ENCODE measurements at places on chromosomes 16 and 17.

GRCh38 chr17:75645501-75645888 lies 12.3 kb downstream of the SMIM5 start:
- no peak for DNase-seq

- no peak for DNase-seq
These were observed 12.5 kb downstream of the TLCD2 start for GRCh38 chr17:1697681-1698080.

- DNase-seq = no peak
These were observed 33.8 kb downstream of the CTU2 start for GRCh38 chr16:88739977-88740726.

GRCh38 chr17:57747221-57748017 lies 2.3 kb upstream of the CCDC182 start:
- DNase-seq = no peak

DNA sequence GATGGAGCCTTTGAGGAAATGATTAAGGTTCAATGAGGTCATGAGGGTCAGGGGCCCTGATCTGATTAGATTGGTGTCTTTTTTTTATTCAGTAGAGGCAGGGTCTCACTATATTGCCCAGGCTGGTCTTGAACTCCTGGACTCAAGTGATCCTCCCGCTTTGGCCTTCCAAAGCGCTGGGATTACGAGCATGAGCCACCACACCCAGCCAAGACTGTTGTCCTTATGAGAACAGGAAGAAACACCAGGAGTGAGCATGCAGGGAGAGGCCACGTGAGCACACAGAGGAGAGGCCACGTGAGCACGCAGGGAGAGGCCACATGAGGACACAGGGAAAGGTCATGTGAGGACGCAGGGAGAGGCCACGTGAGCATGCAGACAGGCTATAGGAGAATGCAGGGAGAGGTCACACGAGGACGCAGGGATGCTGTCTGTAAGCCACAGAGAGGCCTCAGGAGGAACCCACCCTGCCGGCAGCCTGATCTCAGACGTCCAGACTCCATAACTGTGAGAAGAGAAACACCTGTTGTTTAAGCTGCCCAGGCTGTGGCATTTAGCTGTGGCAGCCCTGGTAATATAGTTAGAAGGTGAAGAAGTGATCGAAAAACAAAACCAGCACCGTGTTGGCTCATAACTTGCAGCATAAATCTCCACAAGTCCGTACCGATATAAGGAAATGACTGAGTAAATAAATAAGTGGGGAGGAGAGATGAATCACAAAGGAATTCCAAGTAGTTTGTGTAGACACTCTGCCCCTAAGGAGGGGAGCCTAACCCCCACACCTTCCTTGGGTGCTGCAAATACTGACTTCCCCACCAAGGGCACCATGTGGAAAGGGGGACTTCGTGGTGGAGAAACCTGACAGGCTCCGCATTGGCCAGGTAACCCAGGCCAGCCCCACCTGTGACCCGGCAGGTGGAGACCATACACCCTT lies 14.6 kb upstream of the CSNK1D start:
- DNase-seq = no peak

GRCh38 chr17:52451294-52451861 lies 292.9 kb upstream of the CA10 start:
- DNase-seq = no peak

GRCh38 chr17:82407255-82407654 lies 10.9 kb upstream of the HEXD start:
- no peak for DNase-seq

GRCh38 chr17:76588182-76588581 lies 2.5 kb upstream of the ST6GALNAC2 start:
- DNase-seq = no peak

DNA sequence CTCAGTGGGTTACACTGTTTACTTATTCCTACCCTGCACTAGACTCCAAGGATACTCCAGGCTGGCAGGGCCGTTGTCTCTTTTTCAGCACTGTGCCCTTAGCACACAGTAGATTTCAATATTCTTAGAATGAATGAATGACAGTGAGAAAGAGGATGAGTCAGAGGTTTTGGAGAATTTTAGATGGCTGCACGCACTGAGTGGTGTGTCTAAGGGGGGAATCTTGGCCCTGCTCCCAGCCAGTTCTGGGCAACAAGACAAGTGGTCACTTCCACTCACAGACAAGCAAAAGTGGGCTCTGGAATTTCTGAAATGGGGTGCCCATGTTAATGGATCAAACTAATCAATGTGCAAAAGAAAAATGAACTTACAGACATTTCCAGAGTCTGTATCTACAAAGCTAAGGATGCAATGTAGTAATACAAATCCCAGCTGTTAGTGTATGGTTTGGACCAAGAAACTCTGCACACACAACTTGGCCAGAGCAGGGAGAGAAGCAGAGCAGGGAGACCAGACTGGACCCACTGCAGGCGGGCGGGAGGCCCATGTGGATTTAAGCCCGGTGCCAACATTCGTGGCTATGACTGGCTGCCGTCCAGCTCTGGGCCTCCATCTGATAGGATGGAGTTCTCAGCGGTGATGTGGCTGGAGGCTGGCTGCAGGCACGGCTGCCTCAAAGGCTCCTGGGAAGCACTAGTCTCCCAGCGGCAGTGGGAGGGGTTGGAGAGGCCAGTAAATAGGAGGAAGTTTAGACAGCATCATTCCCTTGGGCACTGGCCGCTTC lies 95.6 kb upstream of the CDYL2 start:
- DNase-seq = no peak

DNA sequence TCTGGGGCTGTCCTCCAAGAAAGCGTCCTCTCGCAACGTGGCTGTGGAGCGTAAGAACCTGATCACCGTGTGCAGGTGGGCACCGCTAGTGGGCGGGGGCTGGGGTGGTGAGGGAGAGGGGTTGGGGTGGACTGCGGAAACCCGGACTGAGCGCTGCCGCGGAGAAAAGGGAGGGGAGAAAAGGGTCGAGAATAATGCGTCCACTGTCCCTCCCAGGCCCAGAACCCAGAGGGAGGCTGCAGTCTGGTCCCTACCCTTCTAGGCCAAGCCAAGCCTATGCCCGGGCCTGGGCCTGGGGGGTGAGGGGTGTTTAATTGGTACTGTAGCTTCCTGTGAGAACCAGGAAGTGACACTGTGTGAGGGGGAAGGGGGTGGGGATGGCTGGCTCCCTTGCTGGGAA lies 464 bp downstream of the RUNDC3A start:
- DNase-seq = no peak

DNA sequence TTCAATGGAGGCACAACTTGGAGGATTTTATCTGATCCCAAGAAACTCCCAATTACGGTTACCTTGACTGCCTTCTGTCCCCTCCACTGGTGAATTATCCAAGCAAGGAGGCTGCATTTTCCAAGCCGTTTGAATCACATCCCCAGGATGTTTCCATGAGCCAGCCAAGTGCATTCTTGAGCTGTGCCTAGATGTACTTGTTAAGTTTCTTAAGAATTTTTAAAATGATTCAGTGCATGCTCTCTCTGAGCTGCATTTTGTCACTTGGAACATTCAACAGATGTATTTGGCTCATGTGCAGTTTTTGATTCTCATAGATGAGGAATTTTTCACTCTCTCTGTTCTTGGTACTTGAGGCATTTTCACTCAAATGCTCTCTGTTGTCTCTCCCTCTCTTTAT lies 202.6 kb upstream of the MYOCD start:
- no peak for DNase-seq

- no peak for DNase-seq
These were observed 5.7 kb downstream of the CCDC102A start for GRCh38 chr16:57530522-57531252.

DNA sequence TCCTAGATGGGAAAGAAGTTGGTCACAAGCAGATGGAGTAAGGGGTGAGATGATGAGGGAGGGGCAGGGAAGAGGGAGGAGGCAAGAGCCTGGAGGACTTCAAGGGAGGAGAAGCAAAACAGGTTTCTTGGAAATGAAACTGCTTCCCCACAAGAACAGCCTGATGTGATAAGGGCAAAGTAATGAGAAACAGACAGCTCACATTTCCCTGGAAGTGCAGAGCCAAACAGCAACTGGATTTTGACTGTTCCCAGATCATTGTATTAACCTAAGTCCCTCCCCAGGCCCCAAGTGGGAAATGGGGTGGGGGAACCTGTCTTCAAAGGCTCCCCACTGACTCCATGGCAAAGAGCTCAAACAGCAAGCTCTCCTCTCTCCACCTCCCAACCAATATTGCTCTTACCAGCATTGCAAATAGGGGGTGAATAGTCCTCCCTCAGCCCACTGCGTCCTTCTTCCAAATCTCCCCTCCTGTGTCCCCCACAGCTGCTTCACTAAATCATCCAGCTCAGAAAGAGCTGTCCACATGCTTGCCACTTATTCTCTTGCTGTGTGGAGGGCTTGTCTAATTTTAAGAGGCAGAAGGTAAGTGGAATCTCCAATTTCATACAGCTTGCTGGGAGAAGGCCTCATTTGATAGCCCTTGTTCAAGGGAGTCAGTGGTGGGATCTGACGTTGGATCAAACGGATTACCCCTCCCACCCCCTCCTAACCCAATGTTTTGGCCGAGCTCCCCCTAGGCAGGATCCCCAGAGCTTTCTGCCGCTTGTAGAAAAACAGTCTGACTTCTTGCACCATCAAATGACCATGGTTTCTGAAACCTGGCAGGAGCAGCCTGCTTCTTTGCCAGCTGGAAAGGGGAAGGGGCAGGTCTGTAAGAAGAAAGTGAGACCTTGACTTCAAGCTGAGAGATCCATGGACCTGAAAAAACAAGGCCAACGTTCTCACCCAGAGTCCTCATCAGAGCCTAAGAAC lies 56.3 kb upstream of the SMIM36 start:
- DNase-seq = no peak

DNA sequence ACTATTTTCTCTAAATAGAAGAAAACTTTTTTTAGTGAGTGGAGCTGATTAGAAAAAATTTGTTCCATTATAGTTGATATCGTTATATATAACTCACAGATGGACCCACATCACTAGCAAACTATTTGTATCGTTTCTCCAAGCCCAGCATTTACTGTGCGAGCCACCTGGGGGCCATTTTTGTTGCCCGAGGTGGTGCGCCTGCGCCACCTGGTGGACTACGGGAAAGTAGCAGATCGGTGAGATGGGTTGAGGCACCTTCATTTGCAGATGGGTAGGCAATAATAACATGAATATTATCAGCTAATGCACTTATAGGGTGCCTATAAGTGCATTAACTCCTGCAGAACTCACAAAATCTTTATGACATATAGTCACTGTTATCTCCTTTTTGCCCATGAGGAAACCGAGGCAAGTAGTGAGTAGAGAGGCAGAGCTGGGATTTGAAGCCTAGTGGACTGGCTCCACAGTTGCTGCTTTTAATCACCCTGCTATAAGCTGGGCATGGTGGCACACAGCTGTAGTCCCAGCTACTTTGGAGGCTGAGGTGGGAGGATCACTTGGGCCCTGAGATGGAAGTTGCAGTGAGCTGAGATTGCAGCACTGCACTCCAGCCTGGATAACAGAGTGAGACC lies 23.2 kb upstream of the NTN1 start:
- peak; percentile 64 for DNase-seq

DNA sequence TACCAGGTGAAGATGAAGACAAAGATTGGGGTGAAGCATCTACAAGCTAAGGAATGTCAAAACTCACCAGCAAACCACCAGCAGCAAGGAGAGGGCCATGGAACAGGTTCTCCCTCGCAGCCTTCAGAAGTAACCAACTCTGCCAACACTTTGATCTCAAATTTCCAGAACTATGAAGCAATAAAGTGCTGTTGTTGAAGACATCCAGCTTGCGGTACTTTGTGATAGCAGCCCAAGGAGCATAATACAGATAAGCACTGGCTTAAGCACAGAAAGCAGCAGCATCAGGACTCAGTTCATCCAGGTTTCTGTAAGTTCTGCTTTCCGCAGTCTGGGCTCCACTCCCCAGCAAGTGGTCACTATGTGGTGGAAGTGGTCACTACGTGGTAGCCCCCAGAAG lies 16.0 kb upstream of the CDRT4 start:
- DNase-seq = no peak

- no peak for DNase-seq
These were observed 1.3 kb downstream of the SPN start for GRCh38 chr16:29664091-29664921.

DNA sequence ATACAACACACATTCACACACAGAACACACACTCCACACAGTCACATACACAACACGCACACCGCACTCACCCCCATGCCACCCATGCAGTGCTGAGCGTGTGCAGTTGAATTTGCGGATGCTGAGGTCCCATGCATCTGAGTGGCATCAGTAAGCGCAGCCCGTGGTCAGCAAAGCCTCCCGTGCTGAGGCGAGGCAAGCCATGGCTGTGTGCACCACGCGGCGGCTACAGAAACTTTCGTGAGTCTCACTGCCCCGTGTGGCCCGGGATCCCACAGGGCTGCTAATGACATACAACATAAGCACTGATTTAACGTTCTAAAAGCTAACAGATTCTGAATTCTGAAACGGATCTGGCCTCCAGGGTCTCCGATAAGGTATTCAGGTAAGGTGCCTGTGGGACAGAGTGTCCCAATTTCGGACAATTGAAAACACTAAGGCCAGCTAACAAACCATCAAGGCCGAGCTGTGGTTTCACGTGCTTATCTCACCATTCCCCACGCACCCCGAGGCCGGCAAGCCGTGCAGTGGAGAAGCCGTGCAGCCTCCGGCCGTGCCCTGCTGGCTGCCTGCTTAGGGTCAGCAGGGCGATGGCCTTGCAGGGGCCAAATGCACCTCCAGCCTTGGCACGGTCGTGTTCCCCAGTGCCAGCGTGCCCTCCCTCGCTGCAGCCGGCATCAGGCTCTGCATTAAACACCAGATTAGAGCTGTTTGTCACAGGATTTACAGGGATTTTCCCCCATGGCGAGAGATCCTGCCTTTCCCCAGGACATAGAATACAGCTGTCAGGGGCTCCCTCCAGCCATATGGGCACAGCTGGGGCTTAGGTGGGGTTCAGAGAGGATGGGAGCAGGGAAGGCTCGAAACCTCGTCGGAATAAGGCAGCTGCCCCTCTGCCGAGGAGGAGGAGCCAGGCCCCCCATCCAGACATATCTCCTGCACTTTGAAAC lies 191.7 kb downstream of the C16orf95 start:
- DNase-seq = no peak
